Stimulated activated CD4-positive, alpha-beta T cell treated with anti-CD3 and anti-CD28 coated beads, Interleukin-1b, Interleukin-23, amount 100 ng/mL, for 1 hour (primary cell): ENCODE measurements at places on chromosomes 3 and 15.

DNA sequence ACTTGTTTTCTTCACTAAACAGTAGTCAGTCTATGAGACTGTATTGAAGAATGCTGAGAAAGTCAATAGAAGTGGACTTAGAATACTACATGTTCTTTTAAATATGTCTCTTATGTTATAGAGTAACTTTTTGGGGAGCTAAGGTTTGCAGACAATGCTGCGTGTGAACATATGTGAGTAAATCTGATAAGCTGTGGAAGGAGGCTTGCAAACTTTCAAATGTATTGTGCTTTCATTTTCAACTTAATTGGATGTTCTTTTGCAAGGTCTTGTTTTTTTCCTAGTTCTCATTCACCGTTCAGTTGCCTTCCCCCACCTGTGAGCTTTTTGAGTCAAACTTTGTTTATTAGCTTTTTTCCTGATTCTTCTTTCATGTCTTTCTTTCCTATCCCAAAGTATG, 176.2 kb downstream of the LPP start:
- DNase-seq, result no peak

DNA sequence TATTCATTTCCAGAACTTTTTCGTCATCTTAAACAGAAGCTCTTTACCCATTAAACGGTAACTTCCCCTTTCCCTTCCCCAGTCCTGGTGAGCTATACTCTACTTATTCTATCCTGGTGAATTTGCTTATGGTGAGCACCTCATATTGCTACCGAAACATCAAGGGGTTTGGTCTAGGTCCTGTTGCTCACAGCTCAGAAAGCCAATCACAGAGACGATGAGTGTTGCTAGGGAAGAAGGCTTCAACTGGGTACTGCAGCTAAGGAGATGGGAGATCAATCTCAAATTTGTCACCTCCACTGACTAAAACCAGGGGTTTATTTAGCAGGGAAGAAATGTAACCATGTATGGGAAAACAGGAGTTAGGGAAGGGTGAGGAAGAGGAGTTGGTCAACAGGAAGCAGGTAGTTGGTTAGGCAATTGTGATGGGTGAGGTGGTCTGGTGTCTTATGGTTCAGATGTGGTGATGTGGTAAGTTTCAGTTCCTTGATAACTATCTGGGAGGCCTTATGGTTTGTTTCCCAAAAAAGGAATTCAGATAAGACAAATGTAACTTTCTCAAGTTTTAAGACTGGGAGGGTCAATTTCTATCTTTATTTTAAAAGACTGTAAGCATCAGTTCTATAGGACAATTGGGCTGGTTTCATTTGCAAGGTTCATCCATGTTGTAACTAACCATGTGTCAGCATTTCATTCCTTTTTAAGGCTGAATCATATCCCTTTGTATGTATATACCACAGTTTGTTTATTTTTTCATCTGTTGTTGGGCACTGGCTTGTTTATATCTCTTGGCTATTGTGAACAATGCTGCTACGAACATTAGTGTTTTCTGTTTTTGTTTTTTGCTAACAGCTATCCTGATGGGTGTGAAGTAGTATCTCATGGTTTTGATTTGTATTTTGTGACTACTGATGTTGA, 24.3 kb downstream of the ARHGAP11B start:
- no peak for DNase-seq

- no peak for DNase-seq
Measured at GRCh38 chr15:66298803-66299251, 5.5 kb downstream of the DIS3L start.

DNA sequence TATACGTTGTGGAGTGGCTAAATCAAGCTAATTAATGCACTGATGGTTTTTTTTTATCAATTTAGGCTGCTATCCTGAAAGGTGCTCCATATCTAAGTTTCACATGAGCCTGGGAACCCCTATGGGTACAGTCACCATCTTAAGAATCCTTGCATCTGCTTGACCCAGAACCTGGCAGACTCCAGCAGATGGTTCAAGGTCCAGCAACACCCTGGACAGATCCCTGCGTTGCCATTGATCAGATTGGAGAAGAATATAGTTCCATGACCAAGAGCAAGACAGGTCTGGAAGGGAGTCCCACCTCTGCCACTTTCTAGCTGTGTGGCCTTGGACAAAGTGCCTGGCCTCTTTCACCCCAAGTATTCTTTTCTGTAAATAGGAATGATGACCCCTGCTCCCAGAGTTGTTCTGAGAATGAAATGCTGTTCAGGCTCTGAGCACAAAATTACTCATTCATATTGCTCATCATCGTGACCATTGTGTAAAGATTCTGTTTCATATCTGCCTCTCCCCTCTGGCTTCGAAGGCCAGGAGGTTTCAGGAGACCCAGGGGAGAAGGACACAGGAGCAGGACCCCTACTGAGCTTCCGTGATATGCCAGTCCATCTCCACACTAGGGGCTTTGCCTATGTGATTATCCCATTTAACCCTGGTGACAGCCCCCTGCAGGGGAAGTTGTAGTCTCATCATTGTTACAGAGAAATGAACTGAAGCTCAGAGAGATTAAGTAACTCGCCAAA, 30.0 kb upstream of the TSEN2 start:
- DNase-seq, result no peak

DNA sequence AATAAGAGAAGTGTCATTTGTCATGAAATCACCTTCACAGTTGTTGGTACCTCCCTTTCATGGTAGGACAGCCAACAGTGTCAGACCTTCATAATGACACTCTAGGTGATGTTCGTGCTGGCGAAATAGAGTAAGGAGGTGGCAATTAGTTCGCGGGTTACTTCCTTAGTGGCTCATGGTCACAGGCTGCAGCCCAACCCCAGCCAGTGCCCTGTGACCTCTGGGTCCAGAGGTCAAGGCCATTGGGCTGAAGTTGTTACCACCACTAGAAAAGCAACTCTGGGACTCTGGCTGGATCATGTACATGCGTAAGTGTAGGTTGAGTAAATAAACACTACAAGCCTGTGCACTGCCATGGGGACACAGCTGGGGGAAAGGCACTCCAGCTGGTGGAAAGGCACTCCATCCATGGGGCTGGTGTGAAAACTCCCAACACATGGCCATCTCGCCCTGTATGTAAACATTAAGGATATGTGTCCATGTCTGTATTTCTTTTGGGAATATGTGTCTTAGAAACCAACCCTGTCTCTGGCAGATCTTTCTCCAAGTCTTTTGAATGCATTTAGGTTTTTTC, 106.7 kb downstream of the RYK start:
- DNase-seq, result no peak

DNA sequence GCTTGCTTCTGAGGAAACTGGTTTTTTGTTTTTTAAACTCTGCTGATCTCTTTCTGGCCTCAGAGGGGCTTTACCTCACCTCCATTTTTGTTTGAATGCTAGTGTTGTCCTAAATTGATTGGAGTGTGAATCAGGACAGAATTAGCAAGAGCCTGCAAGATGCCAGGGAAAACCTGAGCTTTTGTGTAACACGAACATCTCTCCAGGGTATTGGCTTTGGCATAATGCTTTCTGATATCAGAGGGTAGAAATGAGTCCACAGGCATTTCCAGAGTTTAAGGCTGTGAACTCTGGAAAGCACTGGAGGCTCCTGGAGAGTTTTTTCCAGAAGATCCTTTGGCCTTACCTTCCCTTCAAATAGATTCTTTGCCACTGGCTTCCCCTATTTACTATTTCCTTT, 87.1 kb downstream of the WDR76 start:
- no peak for DNase-seq

DNA sequence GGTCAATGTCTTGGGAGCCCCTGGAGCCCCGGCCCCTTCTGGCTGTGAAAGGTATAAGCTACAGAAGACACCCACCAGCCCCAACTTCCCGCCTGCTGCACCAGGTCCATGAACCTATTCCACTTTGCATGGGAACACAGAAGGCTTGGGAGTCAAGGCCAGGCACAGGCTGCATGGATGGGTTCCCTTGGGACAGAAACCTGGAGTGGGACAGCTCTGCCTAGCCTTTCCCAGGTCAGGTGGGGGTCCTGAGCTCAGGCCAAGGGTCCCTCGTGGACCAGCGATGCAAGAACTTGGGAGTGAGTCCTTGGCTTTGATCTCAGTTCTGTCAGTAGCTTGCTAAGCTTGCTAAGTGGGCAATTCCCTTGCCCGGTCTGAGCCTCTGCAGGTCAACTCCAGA, 25.0 kb downstream of the TKT start:
- DNase-seq, result no peak

DNA sequence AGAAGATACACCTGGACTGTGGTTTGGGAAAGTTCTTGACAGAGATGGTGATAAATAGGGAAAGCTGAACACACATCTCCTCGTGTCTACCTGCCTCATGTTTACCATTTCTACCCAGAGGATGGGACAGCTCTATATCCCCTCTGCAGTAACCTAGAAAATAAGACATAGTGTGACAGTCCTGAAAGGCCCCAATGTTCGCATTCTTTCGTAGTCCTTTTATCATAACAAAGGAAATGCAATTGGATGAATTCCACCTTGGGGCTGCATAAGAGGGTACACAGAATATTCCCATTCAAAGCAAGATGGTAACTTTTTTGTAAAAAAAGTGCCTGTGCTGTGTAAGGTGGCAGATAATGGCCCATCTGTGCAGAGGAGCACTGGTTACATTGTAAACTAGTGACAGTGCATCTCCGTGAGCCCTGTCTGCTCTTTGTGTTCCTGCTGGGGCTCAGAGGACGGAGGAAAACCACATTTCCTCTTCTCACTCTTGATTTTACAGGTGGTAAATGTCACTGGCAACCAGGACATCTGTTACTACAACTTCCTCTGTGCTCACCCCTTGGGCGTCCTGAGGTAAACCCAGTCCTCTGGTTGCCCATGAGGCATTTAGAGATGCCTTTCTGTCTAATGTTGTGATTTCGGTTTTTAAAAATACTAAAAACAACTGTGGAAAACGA, 74.3 kb downstream of the SIDT1 start:
- DNase-seq, result no peak

GRCh38 chr3:120567370-120568201, 28.6 kb upstream of the NDUFB4 start:
- DNase-seq, result no peak

DNA sequence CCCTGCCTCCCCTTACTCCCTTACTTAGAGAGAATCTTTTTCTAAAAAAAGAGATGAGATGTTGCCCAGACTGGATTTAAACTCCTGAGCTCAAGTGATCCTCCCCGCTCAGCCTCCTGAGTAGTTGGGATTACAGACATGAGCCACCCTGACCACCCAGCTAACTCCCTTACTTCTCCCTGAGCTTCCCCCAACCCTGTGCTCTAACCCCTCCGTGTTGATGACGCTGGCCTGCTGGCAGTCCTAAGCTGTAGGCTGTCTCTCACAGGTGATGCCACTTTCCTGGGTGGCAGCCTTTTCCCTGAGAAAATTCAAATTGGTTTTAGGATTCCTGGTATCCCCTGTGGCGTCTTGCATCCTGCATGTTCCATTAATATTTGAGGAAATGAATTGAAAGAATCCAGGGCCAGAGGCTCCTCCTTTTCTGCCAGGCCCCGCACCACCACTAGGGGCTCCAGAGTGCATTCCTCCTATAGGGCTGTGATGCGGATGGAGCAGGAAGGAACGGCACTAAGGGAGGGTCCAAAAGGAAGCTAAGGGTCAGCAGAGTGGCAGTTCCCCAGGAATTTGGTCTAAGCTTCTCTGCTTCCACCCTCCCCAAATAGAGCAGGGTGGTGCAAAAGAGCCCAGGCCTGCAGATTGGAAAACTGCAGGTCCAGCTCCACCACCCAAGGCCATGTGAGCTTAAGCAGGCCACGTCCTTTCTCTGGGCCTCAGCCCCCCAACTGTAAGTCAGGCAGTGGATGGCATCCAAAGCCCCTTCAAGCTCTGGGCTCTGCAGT, 101.1 kb downstream of the DAPK2 start:
- peak; percentile 40 for DNase-seq

DNA sequence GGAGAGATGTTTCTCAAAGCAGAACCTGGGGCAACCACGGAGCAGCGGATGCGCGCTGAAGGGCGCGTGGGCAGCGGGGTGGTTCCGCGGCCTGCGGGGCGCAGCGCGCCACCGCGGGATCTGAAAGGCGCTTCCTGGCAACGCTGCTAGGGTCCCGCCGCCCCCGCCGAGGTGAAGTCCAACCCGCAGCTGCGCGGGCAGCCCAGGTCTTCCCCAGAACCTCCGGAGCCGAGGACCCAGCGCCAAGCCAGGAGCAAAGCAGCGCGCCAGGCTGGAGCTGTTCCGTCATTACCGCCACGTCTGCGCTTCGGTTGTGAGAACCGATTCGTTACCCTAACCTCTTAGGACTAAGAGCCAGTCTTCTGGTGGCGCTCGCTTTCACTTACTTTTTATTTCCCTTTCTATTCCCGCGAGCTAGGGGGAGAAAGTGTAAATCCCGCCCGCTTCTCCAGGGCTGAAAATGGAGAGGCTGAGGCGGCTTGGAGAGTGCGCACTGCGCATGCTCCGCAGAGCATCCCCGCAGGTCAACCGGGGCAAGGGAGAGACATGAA, 3.2 kb upstream of the GABRG3 start:
- no peak for DNase-seq

DNA sequence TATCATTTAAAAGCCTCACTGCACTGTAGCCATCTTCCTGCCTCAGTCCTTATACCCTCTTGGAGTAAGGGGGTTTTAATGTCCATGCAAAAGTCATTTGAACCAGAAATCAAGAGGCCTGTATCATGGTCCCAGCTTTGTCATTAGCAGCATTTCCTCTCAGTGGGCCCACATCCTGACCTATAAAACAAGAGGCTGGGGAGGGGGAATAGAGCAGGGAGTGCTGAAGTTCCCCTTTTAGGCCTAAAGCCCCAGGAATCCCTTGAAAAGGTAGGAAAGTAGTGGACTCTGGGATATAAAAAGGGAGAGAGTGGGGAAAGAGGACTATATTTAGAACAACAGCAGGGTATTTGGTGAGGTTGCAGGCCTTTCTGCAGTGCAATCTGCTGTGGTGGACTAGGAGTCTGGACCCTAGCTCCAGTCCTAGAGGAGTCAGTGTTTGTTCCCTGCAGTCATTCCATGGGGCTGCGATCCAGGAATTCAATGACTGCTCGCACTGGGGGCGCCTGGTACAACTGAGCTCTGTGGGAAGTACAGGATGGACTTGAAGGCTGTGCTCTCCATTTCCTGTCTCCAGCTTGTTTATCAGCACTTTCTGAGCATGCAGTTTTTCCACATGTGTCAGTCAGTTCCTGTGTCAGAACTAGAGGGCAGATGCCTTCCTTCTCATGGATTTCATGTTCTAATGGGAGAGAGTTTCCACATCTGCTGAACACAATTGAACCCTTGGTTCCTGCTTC, 46.8 kb downstream of the PDHB start:
- no peak for DNase-seq

- DNase-seq, result no peak
Measured at GRCh38 chr15:96627031-96627568, 296.6 kb downstream of the NR2F2 start.

DNA sequence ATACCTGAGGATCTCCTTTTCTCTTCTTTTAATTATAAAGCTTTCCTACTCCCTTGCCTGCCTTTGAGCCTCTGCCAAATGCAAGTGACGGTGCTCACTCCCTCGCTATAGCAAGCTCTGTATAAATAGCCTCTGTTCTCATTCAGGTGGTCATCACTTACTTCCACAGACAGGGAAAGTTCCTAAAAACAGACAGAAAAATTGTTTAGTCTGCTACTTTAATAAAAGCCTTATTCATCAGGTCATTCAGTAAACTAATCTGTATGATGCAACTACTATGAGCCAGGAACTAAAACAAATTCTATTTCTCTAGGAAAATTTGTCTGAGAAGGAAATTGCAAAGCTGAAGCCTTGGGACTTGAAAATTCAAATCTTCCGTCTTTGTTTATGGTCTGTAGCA, 10.2 kb upstream of the DLG1 start:
- no peak for DNase-seq

- no peak for DNase-seq
Measured at GRCh38 chr15:70528270-70528706, 235.1 kb downstream of the UACA start.
